ENCODE measurements at places on chromosomes 6 and 20.

DNA sequence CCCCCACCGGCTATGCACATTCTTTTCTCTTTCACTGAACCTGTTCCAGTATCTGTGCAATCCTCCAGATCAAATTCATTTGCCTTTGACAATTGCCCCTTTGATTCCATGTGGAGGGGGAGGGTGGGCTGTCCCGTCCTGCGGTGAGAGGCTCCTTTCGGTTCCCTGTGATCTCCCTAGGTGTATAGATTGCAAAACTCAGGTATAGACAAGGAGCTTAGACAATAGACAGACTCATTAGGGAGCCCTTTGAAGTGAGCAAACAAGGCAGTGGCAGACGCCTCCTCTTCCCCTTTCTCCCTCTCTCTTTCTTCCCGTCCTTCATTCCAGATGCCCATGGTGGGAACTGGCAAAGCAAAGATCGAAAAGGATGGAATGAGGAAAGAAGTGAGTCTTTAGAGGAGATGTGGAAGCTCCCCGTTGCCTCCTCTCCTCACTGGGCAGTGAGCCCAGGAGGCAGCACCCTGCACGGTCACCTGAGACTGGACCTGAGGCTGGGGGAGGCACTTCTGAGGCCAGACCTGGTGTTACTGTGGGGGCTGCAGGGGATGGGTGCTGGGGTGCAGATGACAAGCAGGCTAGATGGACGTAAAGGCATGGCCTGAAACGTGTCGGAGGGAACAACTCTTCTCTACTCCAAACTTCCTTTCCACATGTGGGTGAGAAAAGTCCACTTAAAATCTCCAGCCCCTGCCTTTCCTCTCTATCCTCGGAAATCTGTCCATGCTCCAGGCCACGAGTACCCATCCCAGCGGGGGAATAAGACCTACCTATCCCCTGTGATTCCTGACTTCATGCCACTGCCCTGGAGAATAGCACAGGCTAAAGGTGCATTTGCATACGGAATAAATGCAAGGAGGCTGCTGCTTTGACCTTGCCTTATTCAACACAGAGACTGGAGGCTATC is 256.6 kb upstream of the FOXQ1 start:
- no peak for DNase-seq

DNA sequence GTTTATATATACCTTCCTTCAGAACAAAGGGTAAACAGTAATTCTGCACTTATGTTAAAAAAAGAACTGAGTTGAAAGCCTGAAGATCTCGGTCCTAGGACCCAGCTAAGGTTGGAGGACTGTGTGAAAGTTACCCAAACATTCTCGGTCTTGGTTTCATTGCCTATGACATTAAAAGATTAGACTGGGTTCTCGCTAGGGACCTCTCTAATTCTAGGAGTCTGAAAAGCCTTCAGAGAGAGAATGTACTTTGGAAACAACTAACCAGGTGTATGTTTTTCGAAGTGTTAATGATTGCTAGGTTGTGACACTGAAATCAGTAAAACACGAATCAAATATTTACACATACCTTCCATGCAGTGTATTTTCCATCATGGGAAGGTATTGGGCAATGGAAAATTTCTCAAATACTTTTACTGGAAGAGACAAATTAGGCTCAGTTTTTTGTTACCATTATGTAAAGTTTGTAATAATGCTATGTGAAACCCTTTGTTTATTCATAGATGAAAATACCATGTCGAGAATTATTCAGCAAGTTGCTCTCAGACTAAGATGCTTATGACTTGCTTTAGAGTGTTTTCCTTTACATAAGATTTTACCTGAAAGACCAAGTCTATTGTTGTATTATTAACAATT is 113.7 kb upstream of the LOC128125822 start:
- no peak for DNase-seq

GRCh38 chr6:135318738-135319469 is 137.8 kb downstream of the MYB start:
- no peak for DNase-seq

DNA sequence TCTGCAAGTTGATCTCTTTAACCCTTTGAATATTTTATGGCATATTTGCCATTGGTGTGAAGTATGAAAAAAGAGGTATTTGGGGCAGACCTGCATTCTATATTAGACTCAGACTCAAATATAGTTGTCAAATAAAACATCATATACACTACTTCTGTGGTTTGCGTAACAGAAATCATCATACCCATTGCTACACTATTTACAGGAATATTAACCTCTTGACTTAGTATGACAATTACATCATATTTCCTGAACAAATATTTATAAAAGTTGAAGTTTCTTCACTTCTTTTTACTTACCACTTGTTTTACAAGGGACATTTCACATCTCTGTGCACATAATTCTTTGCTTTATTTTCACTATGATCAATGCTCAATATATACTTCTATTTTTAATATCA is 206.0 kb downstream of the HAO1 start:
- DNase-seq: no peak

DNA sequence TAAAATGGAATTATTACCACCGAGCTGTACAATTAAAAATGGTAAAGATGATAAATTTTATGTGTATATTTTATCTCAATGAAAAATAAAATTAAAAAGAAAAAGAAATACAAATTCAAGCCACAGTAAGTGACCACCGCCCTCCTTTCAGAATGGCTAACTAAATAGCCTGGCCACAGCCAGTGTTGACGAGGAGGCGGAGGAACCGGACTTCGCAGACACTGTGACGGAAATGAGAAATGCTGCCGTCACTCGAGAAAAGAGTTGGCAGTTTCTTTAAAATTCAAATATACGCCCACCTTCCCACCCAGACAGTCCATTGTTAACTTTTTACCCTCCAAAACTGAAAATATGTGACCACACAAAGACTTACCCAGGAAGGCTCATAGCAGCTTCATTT is 50.0 kb downstream of the FOXF2 start:
- DNase-seq: no peak

Data from astrocyte of the spinal cord (primary cell).